Large intestine (tissue), 12 donors: ENCODE measurements at places on chromosomes 16 and 17. TPM values are rescaled to one million over a fixed set of nuclear protein-coding genes. Genes with fewer than 3 reads are reported as not detected.
A peak's percentile ranks its signal among the peaks of the same experiment; 100 is the strongest.

Gene EPN3
- 3.3 TPM for polyA plus RNA-seq

Gene TMEM231
- polyA plus RNA-seq = 7.6 TPM

DNA sequence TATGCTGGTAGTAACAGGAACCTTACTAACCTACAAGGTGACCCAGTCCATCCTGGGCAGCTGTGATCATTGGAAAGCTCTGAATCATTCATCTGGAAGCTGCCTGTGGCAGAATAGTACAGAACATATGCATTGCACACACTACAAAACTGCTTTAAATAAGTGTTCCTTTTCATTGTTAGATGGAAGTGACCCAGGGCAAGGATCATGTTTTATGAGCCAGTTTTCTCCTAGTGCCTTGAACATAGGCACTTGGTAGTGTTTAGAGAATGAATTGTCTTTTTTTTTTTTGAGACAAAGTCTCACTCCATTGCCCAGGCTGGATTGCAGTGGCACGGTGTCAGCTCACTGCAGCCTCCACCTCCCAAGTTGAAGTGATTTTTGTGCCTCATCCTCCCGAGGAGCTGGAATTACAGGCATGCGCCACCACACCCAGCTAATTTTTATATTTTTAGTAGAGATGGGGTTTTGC is 55.4 kb downstream of the TENT4B start:
- peak; percentile 41 for DNase-seq

Gene AANAT
- 0.13 TPM for polyA plus RNA-seq

GRCh38 chr16:30600215-30600614 is 10.0 kb downstream of the ZNF689 start:
- no peak for DNase-seq

GRCh38 chr17:7427549-7427948 is 1.1 kb upstream of the SPEM3 start:
- DNase-seq = no peak

Gene GDPD1
- 3.6 TPM for polyA plus RNA-seq

DNA sequence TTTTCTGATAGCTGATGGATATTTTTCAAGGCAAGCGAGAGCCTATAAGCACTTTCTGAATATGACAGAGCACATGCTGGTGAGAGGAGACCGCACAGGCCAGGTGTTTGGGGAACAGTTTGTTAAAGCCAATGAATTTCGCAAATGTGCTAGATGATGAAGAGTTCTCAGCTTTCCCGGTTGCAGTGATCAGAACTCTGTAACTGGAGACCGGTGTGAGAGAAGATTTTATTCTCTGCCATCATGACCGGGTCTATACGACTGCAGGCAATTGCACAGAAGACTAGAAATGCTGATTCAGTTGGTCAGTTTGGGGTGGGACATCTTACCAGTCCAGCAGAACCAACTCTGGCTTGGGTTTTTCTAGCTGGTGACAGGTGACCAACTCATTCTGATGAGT is 25.4 kb downstream of the SMTNL2 start:
- no peak for DNase-seq

Gene DOC2A
- polyA plus RNA-seq = 4.2 TPM

Gene NPIPB13
- 17.6 TPM for polyA plus RNA-seq

DNA sequence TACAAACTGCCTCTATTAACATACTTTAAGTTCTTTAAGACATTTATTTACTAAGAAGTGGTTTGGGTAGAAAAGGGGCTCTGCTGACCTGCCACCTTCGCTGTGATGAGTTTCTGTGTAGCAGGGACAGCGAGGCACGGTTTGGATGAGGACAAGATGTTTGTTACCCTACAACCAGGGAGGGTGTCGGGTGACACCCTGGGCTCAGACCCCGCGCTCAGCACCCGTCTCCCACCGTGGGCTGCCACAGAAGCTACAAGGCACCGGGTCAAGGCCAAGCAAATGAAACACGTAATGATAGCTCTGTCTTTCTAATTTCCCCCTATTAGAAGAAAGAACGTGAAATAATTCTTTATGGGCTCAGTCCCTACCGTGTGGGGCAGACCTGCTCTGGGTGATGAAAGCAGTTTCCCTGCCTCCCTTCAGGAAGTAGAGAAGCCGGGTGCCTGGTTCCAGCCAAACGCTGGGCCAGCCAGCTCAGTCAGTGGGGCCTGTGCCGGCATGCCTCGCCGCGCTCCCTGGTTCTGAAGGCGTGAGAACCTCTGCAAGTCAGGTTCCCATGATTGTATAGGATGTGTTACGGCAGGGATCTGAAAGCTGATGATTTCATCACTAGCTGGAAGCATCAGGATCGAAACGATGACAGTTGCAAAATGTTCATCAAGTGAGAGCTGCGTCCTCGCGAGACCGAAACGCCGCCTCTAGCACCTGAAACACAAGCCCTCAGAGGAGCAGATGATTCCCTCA is 3.9 kb downstream of the ZNF750 start:
- DNase-seq = no peak

GRCh38 chr17:44906010-44906646 is 6.9 kb upstream of the EFTUD2 start:
- no peak for DNase-seq

DNA sequence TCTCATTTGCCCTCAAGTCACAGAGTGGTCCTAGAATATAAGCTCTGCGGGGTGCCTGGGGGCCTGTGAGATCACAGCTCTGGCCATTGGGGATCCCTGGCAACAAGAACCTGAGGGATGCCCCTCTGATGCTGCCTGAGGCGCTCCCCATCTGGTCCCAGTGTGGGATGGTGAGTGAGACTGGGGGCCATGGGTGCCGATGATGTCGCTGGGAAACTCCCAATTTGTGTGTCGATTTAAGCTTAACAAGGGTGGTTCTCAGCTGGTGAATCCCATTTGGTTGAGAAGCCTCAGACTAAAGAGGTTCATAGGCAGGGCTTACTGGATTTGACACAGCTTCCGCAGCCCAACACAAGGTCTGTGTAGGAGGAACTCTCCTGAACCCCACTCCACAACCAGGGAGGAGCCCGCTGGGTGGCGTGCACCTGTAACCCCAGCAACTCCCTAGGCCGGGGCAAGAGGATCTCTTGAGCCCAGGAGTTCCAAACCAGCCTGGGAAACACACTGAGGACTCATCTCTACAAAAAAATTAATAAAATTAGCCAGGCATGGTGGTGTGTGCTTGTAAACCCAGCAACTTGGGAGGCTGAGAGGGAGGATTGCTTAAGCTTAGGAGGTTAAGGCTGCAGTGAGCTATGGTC is 63.7 kb upstream of the SIAH1 start:
- no peak for DNase-seq

Gene PRKCB
- polyA plus RNA-seq = 3.1 TPM

- DNase-seq = no peak
These were observed 360.6 kb upstream of the XYLT1 start for GRCh38 chr16:17831330-17831729.

DNA sequence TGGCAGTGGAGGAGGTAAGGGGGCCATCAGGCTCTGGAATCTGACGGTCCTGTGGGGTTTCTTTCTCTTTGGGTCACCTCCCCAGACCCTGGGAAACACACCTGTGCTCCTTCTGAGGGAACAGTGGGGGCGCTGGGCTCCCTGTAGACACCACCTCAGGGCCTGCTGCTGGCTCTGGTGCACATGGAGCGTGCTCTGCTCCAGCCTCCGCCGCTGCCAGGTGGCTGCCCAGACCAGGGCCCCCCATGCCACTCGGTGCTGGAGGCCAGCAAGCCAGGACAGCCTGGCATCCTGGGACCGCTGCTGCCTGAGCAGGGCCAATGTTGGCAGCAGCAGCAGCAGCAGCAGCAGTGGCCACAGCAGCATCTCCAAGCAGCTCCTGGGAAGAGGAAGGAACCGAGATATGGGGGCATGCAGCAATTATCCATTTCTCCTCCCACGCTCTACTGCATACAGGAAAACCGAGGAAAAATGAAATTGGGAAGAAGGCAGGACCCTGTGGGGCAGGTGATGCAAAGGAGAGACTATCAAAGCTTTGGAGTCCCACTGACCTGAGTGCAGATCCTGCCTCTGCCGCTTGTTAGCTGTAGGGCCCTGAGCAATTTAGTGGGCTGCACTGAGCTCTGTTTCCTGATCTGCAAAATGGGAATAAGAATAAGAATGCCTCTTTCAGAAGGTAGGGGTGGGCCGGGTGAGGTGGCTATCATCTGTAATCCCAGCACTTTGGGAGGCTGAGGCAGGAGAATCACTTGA is 902 bp downstream of the GHDC start:
- DNase-seq = no peak
